WTC11 (cell line): ENCODE measurements at places on chromosomes 3 and 15. TPM values are rescaled to one million over a fixed set of nuclear protein-coding genes. Genes with fewer than 3 reads are reported as not detected.

The ZMYND10 gene
- 0.46 to 0.80 TPM (median 0.74 TPM) in 3 replicates for total RNA-seq

The TLE3 gene
- 66.8 to 78.7 TPM (median 68.0 TPM) in 3 replicates for total RNA-seq

The TRAT1 gene
- 0.11 TPM in 2 of 3 replicates, not detected in the other for total RNA-seq

The PPM1M gene
- 5.1 to 7.0 TPM (median 6.0 TPM) in 3 replicates for total RNA-seq

The LMLN gene
- total RNA-seq = 3.6 to 5.2 TPM (median 4.2 TPM) in 3 replicates

The DNAJC19 gene
- 65.7 to 81.1 TPM (median 67.9 TPM) in 3 replicates for total RNA-seq
